ENCODE measurements at places on chromosomes 6 and 20.

GRCh38 chr6:107731422-107732319 is 92.4 kb downstream of the SCML4 start:
- DNase-seq = no peak

DNA sequence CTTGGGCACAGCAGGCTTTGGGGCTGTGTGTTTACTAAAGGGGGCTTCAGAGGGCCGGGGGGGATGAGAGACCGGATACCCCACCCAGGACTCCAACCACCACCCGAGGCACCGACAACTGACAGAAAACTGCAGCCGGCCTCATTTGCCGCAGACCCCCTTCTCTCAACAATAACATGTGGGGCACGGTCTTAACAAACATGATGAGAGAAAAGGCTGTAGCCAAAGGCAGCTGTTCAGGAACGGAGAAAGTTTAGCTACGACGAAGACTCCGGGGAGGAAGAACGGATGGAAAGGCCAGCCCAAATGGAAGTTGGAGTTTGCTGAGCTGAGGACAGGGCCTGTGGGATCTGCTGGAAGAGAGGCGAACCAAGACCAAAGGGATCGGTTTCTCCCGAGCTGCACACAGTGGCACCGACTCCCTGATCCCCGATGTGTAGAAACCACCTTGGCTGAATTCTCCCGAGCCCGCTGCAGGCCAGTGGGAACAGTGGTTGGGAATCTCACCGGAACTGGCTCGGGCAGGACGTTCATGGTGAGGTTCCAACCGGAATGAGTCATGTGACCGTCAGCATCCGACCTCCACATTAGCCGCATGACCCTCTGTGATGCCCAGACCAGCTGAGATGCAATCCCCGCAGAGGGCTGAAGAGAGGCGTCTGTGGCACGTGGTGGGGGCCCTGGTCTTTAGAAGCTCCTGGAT is 359.3 kb downstream of the TAF4 start:
- DNase-seq = no peak

GRCh38 chr20:59471653-59472421 is 132.5 kb upstream of the PHACTR3 start:
- no peak for DNase-seq

- DNase-seq = no peak
Observed at GRCh38 chr6:38364127-38364526, 275.6 kb downstream of the BTBD9 start.

GRCh38 chr6:97294451-97294850 is 11.4 kb upstream of the MMS22L start:
- no peak for DNase-seq

- no peak for DNase-seq
Observed at GRCh38 chr6:32792901-32793435, 23.8 kb downstream of the HLA-DOB start.

DNA sequence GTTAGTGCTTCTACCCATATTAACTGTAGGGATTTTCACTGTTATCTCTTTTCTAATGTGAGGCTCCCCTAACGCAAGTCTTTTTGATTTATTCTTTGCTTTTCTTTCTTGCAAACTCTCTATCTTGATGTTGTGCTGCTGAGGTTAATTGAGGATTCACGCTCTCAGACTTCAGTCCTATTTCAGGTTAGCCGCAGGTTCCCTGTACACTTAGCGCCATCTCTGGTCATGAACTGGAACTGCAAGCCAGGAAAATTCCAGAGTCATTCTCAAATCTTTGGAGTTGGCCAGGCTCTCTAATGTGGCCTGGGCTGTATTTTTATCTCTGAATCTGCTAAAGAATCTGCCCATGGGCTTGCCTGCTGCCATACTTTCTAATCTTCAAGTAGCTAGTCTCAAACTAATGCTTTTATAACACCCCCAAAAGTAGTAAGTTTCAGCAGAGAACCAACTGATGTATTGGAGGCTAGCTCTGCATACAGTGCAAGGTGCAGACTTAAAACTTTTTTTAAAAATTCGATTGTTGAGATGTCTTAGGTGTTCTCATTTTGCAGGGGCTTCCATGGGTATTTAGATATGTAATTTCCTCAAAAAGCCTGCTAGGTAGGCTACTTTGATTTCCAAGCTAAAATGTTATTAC is 91.1 kb upstream of the OPRM1 start:
- DNase-seq = no peak

GRCh38 chr6:33812669-33813068 is 8.9 kb upstream of the MLN start:
- no peak for DNase-seq

DNA sequence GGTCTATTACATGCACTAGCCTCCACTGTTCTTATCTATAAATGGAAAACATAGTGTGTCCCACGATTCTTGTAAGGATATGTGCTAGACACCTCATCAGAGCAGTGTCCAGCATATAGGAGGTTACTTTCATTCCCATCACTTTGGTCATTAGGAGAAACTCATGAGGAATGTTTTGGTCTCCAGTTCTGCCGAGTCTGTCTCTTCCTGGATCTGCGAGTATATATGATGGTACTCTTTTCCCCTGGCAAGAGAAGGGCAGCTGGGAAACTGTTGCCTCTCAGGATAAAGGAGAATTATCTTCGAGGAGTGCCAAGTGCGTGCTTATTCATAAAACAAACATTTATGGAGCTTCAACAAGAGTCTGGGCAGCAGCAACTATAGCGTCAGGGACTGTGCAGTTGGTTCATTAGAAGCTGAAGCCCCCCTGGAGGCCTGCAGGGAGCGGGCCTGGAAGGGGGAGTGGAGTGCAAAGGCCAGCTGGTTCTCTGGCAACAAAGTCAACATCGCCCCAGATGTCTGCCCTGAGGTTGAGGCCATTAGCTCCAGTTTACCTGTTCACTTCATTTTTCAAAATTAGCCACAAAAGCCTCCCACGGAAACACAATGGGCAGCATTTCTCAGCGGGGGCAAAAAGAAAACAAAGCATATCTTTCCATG is 811.9 kb downstream of the MAFB start:
- no peak for DNase-seq

- DNase-seq = no peak
Observed at GRCh38 chr6:90062051-90062450, 167.8 kb downstream of the GJA10 start.

- no peak for DNase-seq
Observed at GRCh38 chr6:37049758-37050044, 44.2 kb downstream of the FGD2 start.

DNA sequence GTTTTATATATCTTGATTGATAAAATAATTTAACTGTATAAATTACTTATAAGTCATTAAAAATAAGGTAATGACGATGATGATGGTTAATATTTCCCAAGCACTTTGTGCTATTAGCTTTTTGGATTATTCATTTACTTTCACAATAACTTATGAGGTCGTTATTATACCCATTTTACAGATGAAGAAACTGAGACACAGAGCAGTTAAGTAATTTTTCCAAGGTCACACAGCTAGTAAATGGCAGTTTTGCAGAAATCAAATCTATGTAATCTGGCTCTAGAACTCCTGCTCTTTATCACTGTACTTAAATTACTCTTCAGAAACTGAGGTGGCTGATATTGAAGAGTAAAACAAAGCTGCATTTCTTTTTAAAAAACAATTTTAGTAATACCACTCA is 18.2 kb downstream of the NOL7 start:
- DNase-seq = no peak

- no peak for DNase-seq
Observed at GRCh38 chr6:139760128-139760527, 385.7 kb upstream of the CITED2 start.

DNA sequence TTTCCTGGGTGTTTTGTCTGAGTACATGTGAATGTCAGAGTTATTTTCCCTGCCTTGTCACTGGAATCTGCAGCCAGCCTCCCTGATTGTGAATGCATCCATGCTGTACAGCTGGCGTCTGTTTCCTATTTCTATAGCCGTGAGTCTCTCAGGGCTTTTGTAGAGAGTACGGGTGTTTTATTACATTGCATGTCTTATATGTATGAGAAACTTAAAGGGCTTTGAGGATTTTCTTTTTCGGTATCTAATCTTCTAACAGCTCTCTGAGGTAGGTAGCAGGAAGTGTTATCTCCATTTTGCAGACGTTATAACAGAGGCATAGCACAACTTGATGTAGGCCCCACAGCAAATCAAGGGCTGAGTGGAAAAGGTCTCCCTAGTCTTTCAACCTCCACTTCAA is 272.9 kb downstream of the PRL start:
- DNase-seq = no peak
